Activated CD4-positive, alpha-beta T cell treated with anti-CD3 and anti-CD28 coated beads, Interleukin-2, Interleukin-4, amounts not matched to agents 100 ng/mL and 50 ng/mL, durations not matched to agents 16 hours and 8 hours (primary cell): ENCODE measurements at places on chromosomes 2 and 18.

GRCh38 chr2:222907790-222908441 lies 47.1 kb downstream of the ACSL3 start:
- DNase-seq: no peak

- no peak for DNase-seq
These were observed 21.0 kb downstream of the SLC20A1 start for GRCh38 chr2:112666761-112667122.

DNA sequence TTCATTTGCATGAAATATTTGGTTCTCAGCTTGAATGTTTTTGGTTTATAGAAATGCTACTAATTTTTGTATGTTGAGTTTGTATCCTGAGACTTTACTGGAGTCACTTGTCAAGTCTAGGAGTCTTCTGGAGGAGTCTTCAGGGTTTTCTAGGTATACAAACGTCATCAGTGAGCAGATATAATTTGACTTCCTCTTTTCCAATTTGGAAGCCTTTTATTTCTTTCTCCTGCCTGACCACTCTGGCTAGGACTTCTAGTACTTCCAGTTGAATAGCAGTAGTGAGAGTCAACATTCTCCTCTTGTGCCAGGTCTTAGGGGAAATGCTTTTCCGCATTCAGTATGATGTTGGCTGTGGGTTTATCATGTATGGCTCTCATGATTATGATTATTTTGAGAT lies 55.4 kb upstream of the THUMPD2 start:
- DNase-seq: no peak

DNA sequence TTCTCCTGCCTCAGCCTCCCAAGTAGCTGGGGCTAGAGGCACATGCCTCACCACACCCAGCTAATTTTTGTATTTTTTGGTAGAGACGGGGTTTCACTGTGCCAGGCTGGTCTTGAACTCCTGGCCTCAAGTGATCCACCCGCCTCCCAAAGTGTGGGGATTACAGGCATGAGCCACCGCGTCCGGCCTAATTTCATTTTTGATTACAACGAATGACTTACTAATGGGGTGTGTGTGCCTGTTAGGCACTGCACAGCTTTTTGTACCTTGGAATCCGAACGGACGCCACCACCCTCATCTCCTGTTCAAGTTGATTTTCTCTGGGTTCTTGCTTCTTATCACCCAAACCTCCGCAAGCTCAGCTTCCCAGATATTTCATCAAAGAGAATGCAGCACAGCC lies 17.2 kb downstream of the PTMA start:
- no peak for DNase-seq

- no peak for DNase-seq
These were observed 214.6 kb downstream of the TSN start for GRCh38 chr2:121969766-121970639.

GRCh38 chr2:37244017-37244416 lies 12.6 kb downstream of the NDUFAF7 start:
- DNase-seq: peak; percentile 46

DNA sequence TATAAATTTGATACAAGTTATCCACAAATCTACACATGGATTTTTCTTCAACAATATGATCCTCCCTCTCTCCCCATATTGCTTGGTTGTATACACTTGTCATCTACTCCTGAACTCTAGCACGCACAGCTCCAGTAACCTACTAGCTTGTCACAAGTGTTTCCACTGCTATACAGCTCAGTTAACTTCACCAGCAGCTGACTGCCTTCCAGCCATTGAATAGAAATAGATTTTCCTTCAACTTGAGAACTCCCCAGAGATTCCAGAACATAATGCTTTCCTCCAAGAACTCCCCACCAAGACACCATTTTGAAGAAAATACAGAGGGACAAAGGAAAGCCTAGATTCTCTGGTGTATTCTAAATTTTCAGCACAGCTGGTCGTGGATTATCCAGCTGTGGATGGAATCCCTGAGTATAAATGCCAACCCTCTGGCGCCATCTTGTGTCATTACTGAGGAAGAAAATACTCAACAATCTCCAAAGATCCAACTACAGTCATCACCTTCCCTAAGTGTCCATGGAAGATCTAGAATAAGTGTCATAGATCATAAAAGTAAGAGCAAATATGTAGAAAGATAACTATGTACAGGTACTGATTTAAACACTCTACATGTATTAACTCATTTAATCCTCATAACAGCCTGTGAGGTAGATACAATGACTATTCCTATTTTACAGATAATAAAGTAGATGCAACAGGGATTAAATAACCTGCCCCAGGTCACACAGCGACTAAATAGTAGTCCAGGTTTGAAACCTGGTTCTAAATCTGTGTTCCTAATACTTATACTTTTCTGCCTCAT lies 156.7 kb downstream of the ARHGAP28 start:
- DNase-seq: peak; percentile 32

DNA sequence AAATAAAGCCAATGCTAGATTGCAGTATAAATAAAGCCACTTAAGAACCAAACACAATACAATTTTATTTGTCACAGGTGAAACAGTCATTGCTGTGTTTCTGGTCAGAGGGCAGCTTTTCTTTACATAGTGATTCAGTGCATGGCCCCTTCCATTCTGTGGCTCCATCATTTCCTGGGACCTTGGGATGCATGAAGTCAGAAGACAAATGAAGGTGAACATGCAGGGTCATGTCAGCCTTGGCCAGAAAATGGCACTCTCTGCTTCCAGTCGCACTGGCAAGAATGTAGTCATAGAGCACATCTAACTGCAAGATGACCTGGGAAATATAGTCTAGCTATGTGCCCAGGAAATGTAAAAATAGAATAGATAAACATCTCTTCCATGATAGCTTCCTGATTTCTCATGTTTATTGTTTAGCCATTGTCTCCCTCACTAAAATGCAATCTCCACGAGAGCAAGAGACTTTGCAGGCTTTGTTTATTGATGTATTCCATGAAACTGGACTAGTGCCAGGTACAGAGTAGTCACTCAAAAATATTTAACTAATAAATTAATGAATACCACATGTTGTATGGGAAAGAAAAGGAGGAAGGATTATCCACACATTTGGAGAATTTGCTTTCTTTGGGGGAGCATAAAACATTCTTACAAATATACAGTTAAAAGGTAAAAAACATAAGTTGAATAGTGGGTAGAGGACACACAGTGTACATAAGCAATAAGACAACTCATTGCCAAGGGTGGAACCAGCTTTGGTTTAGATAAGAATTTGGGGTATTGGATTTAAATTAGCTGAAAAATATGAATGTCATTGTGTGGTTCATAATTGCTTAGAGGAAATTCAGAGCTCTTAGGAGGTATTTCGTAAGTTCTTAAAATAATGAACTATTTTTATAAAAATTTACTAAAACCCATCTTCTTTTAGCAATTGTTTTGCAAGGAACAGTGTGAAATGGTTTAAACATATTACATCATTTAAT lies 343.8 kb downstream of the PID1 start:
- no peak for DNase-seq

GRCh38 chr2:16055848-16056580 lies 115.7 kb downstream of the MYCN start:
- DNase-seq: no peak
